ENCODE measurements at places on chromosomes 6 and 20.
A peak's percentile ranks its signal among the peaks of the same experiment; 100 is the strongest.

GRCh38 chr6:129342796-129343195 is 367.2 kb downstream of the ARHGAP18 start:
- no peak for DNase-seq

DNA sequence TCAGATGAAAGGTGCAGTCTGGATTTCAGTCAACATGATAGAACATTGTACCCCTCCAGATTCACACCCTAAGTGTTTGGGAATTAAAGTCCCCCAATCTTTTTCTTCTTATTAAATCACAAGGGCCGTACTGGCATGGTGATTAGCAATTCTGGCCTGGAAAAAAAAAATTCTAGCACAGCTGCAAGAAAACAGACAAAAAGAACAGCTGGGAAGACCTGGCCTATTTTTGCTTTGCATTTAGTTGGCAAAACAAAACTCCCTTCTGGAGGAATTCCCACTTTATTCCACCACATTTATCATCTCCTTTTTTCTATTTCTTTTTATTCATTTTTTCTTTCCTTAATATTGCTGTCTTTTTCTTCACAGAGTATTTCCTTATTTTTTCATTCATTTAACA is 39.8 kb upstream of the AKAP12 start:
- no peak for DNase-seq

GRCh38 chr6:152189736-152190135 is 382.3 kb downstream of the ESR1 start:
- DNase-seq: no peak

DNA sequence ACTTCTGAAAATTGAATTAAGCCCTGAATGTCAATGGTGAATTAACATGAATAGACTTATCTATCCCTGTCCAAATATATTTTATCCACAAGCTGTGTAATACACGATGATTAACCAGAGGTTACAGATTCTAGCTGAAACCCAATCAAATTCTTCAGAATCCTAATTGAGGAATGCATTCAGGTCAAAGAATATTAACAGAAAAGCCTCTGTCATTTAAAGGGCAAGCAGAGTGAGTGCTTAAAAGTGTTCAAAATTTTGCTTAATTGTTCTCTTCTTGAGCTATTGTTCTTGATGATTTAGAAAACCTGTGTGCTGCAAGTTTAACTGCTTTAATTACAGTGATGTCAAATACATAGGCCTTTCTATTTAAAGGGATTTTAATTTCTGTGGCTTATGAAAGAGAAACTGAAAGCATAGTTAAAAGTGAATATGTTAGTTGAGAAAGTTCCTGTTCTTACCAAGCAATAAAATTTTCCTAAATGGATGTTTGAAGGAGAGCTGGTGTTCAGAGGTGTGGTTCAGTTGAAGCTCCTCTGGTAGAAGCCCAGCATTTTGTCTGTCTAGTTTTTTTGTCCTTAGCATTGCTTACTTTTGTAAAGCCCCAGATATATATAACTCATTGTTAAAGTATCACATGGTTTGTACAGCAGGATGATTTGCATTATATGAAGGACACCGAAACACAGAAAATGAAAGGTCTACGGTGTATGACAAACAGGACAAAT is 466.3 kb upstream of the PLCB4 start:
- DNase-seq: no peak

DNA sequence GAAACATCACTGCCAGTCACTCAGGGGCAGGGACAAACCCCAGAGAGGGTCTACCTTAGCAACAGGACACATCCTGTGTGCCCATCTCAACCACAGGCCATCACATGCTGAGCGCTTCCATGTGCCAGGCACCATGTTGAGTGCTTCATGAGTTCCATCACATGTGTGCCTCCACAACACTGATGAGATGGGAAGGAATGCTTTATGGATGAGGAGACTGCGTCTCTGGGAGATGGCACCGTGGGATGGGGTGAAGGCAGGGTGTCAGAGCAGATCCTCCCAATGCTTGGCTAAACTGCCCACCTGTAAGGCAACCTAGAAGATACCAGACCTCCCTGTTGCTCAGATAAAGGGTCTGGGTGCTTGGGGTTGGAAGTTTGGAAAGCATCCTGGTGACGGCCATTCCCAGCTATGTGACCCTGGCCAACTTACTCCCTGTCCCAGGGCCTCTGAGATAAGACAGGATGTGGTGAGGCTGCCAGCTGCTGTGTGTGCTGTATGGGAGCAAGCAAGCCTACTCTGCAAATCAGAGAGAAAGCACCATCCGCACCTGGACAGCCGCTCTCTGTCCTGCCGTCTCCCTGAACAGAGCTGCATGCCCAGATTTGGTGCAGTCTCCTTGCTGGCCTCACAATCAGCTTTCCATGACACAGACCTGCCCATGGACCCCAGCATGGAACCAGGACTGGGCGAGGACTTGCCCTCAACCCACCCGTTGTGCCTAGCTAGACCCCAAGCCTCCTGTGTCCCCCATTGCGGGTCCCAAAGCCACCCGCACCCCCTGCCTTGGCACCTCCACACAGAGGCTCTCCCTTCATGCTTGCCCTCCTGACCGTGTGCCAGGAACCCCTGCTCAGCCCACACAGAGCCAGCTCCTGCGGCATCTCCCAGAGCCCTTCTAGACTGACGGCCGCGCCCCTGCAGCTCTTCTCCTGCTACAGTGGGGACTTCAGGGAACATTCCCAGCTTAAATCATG is 143.7 kb downstream of the SYNDIG1 start:
- no peak for DNase-seq

DNA sequence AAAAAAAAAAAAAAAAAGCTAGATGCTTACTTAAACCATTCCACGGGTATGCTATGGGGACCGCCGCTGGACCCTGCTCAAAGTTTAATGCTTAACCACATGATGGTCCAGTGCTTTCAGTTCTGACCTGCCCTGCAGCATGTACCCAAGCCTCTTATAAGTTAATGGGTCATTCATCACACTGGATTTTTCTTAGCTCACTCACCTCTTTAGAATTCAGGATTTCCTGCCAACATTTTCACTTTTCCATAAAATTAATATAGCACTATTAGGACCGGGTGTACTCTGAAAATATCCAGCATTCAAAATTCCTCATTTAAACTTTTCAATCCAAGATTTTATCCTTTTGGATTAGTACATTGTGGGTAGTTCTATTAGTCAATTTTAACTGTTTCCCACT is 140.8 kb downstream of the ALDH8A1 start:
- no peak for DNase-seq

- DNase-seq: no peak
These were observed 65.7 kb upstream of the TNFRSF21 start for GRCh38 chr6:47375426-47375825.

- peak; percentile 6 for DNase-seq
These were observed 179.8 kb downstream of the TASP1 start for GRCh38 chr20:13458860-13459451.

GRCh38 chr6:121847806-121848522 is 412.5 kb downstream of the GJA1 start:
- DNase-seq: no peak

- peak; percentile 7 for DNase-seq
These were observed 150.1 kb downstream of the DHX35 start for GRCh38 chr20:39112178-39112743.

DNA sequence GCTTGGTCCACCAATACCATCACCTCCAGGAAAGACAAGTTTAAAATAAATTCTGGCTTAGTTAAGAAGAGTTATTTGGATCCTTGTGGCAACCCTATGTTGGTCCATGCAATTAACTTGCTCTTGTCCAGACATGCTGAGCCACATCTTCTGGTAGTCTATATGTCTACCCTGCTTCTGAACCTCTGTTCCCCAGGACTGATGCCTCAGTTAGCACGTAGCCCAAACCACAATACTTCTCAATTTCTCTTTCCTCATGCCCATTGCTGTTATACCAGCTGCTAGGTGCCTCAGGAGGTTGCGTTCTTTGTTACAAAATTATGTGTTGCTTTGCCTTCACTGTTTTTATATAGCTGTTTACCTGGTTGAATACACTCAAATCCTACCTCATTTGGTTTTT is 116.4 kb upstream of the KCNQ5 start:
- DNase-seq: no peak

DNA sequence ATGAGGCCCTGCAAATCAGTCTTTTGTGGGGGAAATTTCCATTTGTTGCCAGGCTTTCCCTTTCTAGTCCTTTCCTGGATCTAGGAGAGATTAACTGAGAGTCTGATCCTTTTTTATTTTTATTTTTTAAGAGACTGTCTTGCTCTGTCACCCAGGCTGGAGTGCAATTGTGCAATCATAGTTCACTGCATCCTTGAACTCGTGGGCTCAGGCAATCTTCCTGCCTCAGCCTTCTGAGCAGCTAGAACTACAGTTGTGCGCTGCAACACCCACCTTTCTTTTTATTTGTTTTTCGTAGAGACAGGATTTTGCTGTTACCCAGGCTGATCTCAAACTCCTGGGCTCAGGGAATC is 22.9 kb downstream of the OR2B2 start:
- DNase-seq: no peak

DNA sequence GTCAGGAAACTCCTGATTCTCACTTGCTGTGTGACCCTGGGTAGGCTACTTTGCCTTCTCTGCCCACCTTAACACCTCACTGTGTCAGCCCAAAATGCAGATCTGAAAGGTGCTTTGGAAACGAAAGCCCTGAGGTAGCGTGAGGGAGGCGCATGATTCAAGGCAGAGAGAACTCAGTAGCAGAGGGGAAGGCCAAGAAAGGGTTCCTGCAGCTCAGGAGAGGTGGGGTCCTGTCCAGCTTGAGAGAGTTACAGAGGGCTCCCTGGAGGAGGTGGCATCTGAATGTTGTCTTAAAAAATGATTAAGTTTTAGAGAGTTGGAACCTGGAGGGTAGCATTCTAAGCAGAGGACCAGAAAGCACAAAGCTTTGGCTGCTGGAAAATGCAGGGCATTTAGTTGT is 13.6 kb downstream of the TGM2 start:
- DNase-seq: no peak

GRCh38 chr20:21075471-21075870 is 30.7 kb downstream of the LINC00237 start:
- DNase-seq: no peak

GRCh38 chr20:32839227-32839981 is 19.3 kb upstream of the EFCAB8 start:
- DNase-seq: no peak

DNA sequence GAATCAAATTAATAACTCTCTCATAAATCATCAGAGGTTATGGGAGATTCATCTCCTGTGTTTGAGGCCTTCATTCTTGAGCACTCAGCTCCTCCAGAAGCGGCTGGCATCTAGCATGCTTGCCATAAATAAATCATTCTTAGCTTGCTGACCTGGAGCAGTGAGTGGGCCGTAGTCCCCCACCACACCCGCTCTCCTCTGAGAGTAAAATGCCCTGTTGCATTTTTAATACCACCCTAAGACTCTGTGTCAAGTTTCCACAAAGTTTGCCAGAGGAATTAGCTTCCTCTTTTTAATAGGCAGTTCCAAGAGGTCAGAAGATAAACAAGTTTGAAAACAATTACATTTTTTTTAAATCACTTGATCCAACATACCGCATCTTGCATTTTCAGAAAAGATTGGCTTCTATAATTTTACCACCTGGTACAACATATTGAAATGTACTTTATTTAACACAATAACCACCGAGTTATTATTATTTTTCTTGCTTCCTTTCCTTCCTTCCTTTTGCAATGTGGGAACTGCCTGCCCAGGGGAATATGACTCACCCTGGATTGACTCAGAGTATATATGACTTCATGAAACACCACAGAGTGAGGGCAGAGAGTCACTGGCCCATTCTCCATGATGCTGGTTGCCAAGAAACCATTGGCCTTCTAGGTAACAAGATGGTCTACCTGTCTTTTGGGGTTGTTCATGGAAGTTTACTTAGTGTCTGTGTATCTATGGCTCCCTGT is 29.4 kb upstream of the CLIC5 start:
- DNase-seq: peak; percentile 69

DNA sequence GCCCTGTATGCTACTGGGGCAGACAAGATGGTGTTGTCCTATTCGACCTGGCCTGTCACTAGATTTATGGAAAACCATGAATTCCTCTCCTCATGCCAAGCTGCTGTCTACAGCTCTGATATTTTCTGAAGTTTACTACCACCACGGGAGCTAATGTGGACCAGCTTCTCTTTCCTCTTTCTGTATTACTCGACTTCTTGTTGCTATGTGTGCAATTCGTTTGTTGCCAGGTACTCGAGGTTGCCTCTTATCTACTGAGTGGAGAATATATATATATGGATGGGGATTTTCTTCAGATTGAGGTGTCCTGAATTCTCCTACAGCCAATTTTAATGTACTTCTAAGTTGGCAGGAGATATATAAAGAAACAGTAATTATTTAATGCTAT is 34.7 kb downstream of the MAN1A1 start:
- DNase-seq: no peak

GRCh38 chr20:59784791-59785668 is 148.4 kb downstream of the SYCP2 start:
- DNase-seq: no peak

DNA sequence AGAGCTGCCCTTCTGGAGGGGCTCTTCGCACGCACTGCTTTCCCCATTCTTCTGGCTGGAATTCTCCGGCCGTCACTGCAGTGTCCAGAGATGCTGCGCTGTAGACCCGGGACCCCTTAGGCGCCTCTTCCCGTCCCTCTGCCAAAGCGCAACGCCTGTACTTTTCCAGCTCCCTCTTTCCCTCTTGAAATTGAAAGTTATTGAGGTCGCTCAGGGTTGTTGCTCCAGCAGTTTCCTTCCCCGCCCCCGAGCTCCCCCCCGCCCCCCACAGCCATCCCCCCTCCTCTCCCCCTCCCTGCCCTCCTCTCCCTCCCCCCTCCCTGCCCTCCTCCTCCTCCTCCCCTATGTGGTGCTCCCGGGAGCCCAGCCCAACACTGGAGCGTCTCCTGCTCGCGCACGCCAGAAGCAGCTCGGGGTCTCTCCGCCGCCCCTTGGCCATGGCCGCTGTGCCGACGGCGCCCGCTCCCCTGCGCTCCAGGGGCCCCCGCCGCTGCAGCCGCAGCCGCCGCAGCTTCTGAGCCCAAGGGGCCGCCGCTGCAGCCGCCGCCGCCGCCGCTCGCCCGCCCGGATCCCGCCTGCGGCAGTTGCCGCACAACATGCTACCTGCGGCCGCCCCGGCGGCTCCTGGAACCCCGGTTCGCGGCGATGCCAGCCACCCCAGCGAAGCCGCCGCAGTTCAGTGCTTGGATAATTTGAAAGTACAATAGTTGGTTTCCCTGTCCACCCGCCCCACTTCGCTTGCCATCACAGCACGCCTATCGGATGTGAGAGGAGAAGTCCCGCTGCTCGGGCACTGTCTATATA is at the start of gene RSPO3:
TSS of gene RSPO3 (plus strand) at position 374 of the 804 bp plus-strand sequence. CDS start 522 bp downstream, outside the sequence.
- no peak for DNase-seq

- DNase-seq: no peak
These were observed 252.1 kb downstream of the FARS2 start for GRCh38 chr6:5513408-5513807.

DNA sequence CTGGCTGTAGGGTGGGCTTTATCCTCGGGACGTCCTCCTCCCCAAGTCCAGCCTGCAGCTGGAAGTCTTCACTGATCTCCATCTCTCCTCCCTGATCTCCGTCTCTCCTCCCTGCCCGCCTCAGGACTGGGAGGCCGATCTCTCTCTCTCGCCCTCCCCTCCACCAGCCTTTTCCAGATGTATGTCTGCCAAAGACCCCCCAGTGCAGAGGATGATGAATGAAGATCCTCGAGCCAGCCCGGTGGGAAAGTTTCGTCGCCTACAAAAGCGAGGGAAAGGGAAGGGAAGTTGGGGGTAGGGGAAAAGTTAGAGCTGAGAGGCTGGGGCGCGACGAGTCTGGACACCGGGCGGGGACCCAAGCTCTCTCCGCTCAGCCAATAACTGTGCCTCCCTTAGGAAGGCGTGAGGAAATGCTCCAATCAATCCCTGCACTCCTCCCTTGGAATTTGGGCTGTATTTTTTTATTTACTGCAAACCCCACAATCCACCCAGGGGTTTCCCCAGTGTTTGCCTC is 595 bp upstream of the SRF start:
- no peak for DNase-seq

- DNase-seq: no peak
These were observed 120.1 kb upstream of the SHLD1 start for GRCh38 chr20:5630071-5630470.

- no peak for DNase-seq
These were observed 601.1 kb upstream of the MAN1A1 start for GRCh38 chr6:119950681-119951080.
